ENCODE measurements at places on chromosomes 5 and 9. TPM values are rescaled to one million over a fixed set of nuclear protein-coding genes. Genes with fewer than 3 reads are reported as not detected.

GRCh38 chr5:3509290-3509689 is 86.3 kb upstream of the IRX1 start:
- H3K27me3 ChIP-seq: no peaks in the 10 kb centered on the region
- no peaks in the 10 kb centered on the region for H3K36me3 ChIP-seq
- H3K27ac ChIP-seq: no peak overlapping the region
- no peak overlapping the region for H3K4me3 ChIP-seq
- H3K4me1 ChIP-seq: no peaks in the 10 kb centered on the region
- DNase-seq: no peak

CCNJL gene
- total RNA-seq: 0.88 TPM

GRCh38 chr5:158553195-158553961 is 546.3 kb downstream of the EBF1 start:
- peaks cover 10% of the 10 kb centered on the region for H3K4me1 ChIP-seq
- no peak overlapping the region for H3K4me3 ChIP-seq
- no peaks in the 10 kb centered on the region for H3K27me3 ChIP-seq

ADGRD2 gene
- total RNA-seq: not detected

UBQLN1 gene
- total RNA-seq: 117 TPM

THBS4 gene
- 0.29 TPM for total RNA-seq

- H3K4me1 ChIP-seq: no peaks in the 10 kb centered on the region
- no peaks in the 10 kb centered on the region for H3K36me3 ChIP-seq
- DNase-seq: peak; percentile 52
- H3K4me3 ChIP-seq: no peak overlapping the region
- no peak overlapping the region for H3K27ac ChIP-seq
Observed at GRCh38 chr9:38651400-38652042, 31.1 kb upstream of the ANKRD18A start.

FAM221B gene
- total RNA-seq: not detected

GRCh38 chr9:71830153-71830552 is 61.8 kb upstream of the CEMIP2 start:
- no peaks in the 10 kb centered on the region for H3K4me1 ChIP-seq
- no peak for DNase-seq
- no peak overlapping the region for H3K4me3 ChIP-seq
- H3K27ac ChIP-seq: no peak overlapping the region
- no peaks in the 10 kb centered on the region for H3K27me3 ChIP-seq
- no peaks in the 10 kb centered on the region for H3K36me3 ChIP-seq

NRG2 gene
- total RNA-seq: 0.72 TPM

DNA sequence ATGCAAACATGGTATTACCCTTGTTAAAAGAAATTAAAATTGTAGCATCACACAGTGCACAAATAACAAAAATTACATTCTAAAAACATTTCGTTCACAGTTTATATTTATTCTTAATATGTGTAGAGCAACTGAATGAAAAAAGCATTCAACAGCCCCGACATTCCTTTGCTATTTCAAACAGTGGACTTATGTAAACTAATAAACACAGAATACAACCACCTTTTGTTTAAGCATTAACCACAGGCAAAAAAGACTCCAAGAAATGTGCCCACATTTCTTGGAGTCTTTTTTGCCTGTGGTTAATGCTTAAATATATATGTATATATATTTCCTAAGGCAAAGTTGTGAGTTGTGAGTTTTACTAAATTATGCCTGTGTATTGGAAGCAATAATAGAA is 532.5 kb upstream of the DAP start:
- no peaks in the 10 kb centered on the region for H3K36me3 ChIP-seq
- H3K4me3 ChIP-seq: no peak overlapping the region
- H3K4me1 ChIP-seq: no peaks in the 10 kb centered on the region
- no peak for DNase-seq
- no peaks in the 10 kb centered on the region for H3K27me3 ChIP-seq

GRCh38 chr5:2738700-2739359 is 12.6 kb downstream of the IRX2 start:
- DNase-seq: no peak
- H3K4me1 ChIP-seq: no peaks in the 10 kb centered on the region
- H3K36me3 ChIP-seq: no peaks in the 10 kb centered on the region
- H3K4me3 ChIP-seq: peak overlapping the region; percentile 73
- H3K27me3 ChIP-seq: no peaks in the 10 kb centered on the region
- H3K27ac ChIP-seq: no peak overlapping the region

- H3K4me3 ChIP-seq: no peak overlapping the region
- H3K4me1 ChIP-seq: no peaks in the 10 kb centered on the region
- no peaks in the 10 kb centered on the region for H3K36me3 ChIP-seq
- DNase-seq: no peak
- H3K27me3 ChIP-seq: no peaks in the 10 kb centered on the region
Observed at GRCh38 chr9:136581614-136582447, 36.0 kb upstream of the NOTCH1 start.

GRCh38 chr9:114112778-114113584 is 13.9 kb upstream of the KIF12 start:
- peak; percentile 78 for DNase-seq
- no peak overlapping the region for H3K27ac ChIP-seq
- H3K27me3 ChIP-seq: peaks cover 16% of the 10 kb centered on the region
- peaks cover 26% of the 10 kb centered on the region for H3K4me1 ChIP-seq
- no peak overlapping the region for H3K4me3 ChIP-seq
- no peaks in the 10 kb centered on the region for H3K36me3 ChIP-seq

DNA sequence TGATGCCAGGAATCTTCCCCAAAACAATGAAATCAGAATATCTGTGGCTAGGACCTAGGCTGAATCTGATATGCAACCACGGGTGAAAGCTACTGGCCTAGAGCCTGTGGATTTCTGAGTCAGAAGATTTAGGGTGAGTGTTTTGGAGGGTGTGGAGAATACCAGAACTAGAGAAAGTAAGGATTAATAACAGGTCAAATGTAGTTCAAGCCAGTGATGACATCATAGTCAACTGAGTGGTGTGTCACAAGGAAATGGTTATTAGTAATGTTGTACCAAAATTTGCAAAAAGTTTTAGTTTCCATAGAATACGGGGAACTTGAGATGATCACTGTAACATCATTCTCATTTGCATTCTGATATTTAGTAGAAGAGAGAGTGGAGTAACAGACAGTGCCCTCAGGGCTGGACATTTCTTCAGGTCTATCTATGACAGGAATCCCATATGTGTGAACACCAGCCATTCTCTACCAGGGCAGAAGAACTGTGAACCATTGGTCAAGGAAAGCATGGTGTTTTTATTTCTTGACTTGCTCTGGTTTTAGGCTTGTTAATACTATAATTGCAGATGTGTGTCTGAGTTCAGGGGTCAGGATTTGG is 3.7 kb downstream of the GALNT12 start:
- peak; percentile 96 for DNase-seq
- peaks cover 7% of the 10 kb centered on the region for H3K27me3 ChIP-seq
- no peaks in the 10 kb centered on the region for H3K36me3 ChIP-seq
- H3K27ac ChIP-seq: peak overlapping the region; percentile 19
- peaks cover 19% of the 10 kb centered on the region for H3K4me1 ChIP-seq

GRCh38 chr5:168765551-168766425 is 186.6 kb upstream of the PANK3 start:
- peaks cover 17% of the 10 kb centered on the region for H3K4me1 ChIP-seq
- no peaks in the 10 kb centered on the region for H3K36me3 ChIP-seq
- peak; percentile 95 for DNase-seq
- peak overlapping the region; percentile 78 for H3K27ac ChIP-seq
- no peaks in the 10 kb centered on the region for H3K27me3 ChIP-seq
- peak overlapping the region; percentile 53 for H3K4me3 ChIP-seq

GRCh38 chr5:180135128-180135955 is 63.8 kb upstream of the RNF130 start:
- peak overlapping the region; percentile 37 for H3K27ac ChIP-seq
- H3K27me3 ChIP-seq: peaks cover 2% of the 10 kb centered on the region
- H3K36me3 ChIP-seq: no peaks in the 10 kb centered on the region

DNA sequence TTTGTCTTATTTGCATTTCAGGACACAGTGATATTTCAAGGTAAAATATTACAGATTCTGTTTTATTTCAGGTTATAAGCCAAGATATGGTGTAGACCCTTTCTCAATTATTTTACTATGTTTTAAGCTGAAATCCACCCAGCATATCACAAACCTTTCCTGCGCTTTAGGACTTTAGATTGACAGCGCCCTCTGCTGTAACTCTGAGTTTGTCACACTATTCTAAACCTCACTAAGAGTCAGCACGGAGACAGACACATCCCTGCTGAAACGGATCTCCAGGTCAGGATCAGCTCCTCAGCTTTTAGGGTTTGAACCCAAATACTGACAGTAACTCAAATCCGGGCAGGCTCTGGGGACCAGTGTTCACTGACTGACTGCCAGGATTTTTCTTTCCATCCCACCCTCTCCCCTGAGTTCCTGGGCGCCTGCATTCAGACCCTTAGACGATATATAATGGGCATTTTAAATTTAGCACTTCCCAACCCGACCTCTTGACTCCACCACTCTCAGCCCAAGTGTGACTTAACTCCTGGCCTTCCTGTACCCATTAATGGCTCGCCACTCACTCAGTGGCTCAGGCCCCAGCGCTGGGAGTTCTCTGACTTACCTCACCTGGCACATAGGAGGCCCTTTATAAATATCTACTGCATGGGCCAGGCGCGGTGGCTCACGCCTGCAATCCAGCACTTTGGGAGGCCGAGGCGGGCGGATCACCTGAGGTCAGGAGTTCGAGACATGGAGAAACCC is 33.5 kb downstream of the TLX3 start:
- no peak overlapping the region for H3K27ac ChIP-seq
- no peaks in the 10 kb centered on the region for H3K36me3 ChIP-seq
- H3K27me3 ChIP-seq: no peaks in the 10 kb centered on the region
- H3K4me1 ChIP-seq: no peaks in the 10 kb centered on the region

DNA sequence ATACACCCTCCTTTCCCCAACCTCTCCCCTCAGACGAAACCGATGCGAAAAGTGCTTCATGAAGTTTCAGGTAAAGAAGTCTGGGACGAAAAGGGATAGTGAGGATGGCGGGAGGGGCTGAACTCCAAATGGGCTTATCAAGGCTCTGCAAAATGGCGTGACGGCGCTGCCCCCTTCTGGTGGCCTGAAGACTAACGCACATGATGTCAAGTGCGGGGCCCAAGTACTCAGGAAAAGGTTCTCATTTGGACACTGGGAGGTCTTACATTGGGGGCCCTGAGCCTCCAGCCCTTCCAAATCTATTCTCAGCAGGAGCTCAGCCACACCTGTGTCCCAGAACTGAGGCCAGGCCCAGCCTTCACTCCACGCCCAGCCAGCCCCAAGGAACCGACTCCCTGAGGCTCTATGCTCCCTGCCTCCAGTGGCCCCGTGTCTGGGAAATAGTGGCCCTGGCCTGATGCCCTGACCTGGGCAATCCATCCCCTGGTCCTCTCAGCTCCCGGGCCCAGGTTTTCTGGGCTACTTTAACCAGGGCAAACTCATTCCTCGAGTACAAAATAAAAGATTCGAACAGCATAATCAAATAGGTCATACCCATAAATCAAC is 119.9 kb downstream of the KCNIP1 start:
- no peaks in the 10 kb centered on the region for H3K36me3 ChIP-seq
- H3K27ac ChIP-seq: no peak overlapping the region
- peak; percentile 94 for DNase-seq
- H3K4me1 ChIP-seq: no peaks in the 10 kb centered on the region

NMUR2 gene
- total RNA-seq: not detected

- DNase-seq: no peak
- H3K4me1 ChIP-seq: peaks cover 18% of the 10 kb centered on the region
- no peaks in the 10 kb centered on the region for H3K27me3 ChIP-seq
- H3K36me3 ChIP-seq: peaks cover 24% of the 10 kb centered on the region
- no peak overlapping the region for H3K4me3 ChIP-seq
Observed at GRCh38 chr9:130122456-130122855, 49.7 kb upstream of the NCS1 start.

- no peak overlapping the region for H3K4me3 ChIP-seq
- H3K4me1 ChIP-seq: no peaks in the 10 kb centered on the region
- no peaks in the 10 kb centered on the region for H3K27me3 ChIP-seq
- H3K36me3 ChIP-seq: no peaks in the 10 kb centered on the region
- H3K27ac ChIP-seq: no peak overlapping the region
- no peak for DNase-seq
Observed at GRCh38 chr5:102965653-102966052, 154.3 kb downstream of the GIN1 start.

GRCh38 chr9:70618784-70619183 is 204.3 kb upstream of the KLF9 start:
- H3K27me3 ChIP-seq: no peaks in the 10 kb centered on the region
- H3K36me3 ChIP-seq: no peaks in the 10 kb centered on the region
- H3K27ac ChIP-seq: no peak overlapping the region
- H3K4me3 ChIP-seq: no peak overlapping the region

DNA sequence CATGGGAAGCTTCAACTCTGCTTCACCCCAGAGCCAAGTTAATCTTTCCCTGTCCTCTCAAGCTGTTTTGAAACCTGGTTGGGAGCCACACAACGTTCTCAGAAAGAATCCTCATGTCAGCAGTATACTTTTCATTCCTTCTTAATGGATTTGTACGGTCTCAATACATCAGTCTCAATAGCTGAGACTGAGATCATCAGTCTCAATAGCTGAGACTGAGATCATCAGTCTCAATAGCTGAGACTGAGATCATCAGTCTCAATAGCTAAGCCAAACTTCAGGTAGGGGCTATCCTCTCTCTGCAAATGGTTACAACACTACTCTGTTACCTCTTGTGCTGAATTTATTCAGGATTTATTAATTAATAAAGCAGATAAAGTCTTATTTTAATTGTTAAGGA is 1317.4 kb upstream of the CDH9 start:
- H3K4me3 ChIP-seq: no peak overlapping the region
- no peaks in the 10 kb centered on the region for H3K27me3 ChIP-seq
- H3K27ac ChIP-seq: no peak overlapping the region
- H3K4me1 ChIP-seq: no peaks in the 10 kb centered on the region

LHFPL2 gene
- total RNA-seq: 63.6 TPM

OR5C1 gene
- not detected for total RNA-seq

DNA sequence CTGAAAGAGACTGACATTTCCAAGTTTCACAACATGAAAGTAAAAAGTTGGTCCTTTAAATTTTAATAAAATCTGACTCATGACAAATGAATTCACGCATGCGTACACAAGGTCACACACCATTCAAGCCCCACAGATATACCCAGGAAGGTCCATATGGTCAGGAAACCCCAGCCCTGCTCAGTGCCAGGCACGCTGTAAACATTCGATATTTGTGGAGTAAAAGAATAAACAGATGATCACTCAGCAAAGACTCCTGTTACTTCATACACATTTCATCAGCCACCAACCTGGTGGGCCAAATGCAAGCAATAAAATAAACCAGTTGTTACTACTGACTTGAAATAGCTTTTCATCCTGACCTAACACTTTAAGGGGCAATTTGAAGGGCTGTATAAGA is 158.0 kb upstream of the RETREG1 start:
- DNase-seq: no peak
- H3K27ac ChIP-seq: no peak overlapping the region
- no peaks in the 10 kb centered on the region for H3K27me3 ChIP-seq
- no peak overlapping the region for H3K4me3 ChIP-seq
- peaks cover 23% of the 10 kb centered on the region for H3K36me3 ChIP-seq

- H3K36me3 ChIP-seq: no peaks in the 10 kb centered on the region
- peaks cover 47% of the 10 kb centered on the region for H3K4me1 ChIP-seq
- no peak for DNase-seq
- H3K27ac ChIP-seq: peak overlapping the region; percentile 59
- no peak overlapping the region for H3K4me3 ChIP-seq
- no peaks in the 10 kb centered on the region for H3K27me3 ChIP-seq
Observed at GRCh38 chr5:131628990-131629389, 6.0 kb downstream of the RAPGEF6 start.

- H3K27ac ChIP-seq: no peak overlapping the region
- H3K36me3 ChIP-seq: no peaks in the 10 kb centered on the region
- H3K4me1 ChIP-seq: no peaks in the 10 kb centered on the region
- no peaks in the 10 kb centered on the region for H3K27me3 ChIP-seq
Observed at GRCh38 chr5:175859422-175859821, 12.0 kb upstream of the CPLX2 start.

GRCh38 chr5:137199966-137200365 is 299.2 kb downstream of the SPOCK1 start:
- peak; percentile 85 for DNase-seq
- no peaks in the 10 kb centered on the region for H3K27me3 ChIP-seq
- H3K36me3 ChIP-seq: no peaks in the 10 kb centered on the region
- H3K4me1 ChIP-seq: peaks cover 26% of the 10 kb centered on the region
- H3K27ac ChIP-seq: peak overlapping the region; percentile 62
